SIG-M5 (cell line): ENCODE measurements at places on chromosomes 5 and 9.

DNA sequence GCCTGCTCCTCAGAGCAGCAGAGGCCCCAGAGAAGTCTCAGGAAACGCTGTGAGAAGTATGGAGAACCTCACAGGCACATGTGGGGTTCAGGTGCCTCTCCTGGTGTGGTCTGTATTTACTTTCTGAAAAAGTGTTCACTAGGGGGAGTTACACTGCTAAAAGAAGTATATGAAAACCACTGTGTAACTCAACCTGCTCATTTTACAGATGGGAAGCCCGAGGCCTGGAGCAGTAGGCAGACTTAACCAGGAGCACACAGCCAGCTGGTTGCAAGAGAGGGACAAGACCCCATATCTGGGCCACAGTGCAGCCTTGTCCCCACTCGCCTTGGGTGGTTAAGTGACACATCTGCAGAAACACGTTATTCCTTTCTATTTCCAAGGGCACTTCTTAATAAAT lies 112.8 kb upstream of the SAP30L start:
- no peak for DNase-seq

DNA sequence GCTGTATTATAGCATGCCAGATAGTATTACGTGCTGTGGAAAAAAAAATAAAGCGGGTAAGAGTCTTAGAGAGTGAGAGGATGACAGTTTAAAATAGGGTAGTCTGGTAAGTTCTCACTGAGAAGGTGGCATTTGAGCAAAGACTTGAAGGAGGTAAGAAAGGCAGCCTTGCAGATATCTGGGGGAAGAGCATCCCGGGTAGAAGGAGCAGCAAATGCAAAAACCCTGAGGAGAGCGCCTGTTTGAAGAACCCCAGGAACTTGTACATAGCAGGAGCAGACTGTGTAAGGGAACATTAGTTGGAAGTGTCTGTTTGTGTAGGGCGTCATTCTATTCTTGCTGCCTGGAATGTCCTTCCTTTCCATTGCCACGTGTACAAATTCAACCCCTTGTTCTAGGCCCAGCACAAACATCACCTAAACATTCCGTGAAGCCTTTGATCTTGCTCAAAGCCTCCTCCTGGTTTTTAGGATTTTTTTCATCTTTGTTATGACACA lies 2.6 kb downstream of the AP3S1 start:
- no peak for DNase-seq

GRCh38 chr9:112180387-112180881 lies 5.3 kb upstream of the SUSD1 start:
- no peak for DNase-seq

DNA sequence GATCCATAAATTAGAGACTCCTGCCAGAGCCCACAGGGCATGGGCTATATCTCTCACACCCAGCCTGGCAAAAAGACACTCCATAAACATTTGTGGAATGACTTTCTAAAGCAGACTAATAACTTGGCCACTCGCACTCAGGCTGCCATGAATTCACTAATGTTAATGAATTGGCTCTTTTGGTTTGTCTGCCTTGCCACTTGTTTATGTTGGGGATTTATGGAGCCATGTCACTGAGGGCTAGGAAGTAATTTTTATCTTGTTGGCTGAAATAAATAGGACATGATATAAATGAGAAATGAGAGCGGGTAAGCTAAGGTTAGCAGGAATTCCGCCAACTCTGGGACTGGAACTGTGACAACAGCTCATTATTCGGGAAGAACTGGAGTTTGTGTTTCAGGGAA lies 55.2 kb downstream of the DROSHA start:
- no peak for DNase-seq

DNA sequence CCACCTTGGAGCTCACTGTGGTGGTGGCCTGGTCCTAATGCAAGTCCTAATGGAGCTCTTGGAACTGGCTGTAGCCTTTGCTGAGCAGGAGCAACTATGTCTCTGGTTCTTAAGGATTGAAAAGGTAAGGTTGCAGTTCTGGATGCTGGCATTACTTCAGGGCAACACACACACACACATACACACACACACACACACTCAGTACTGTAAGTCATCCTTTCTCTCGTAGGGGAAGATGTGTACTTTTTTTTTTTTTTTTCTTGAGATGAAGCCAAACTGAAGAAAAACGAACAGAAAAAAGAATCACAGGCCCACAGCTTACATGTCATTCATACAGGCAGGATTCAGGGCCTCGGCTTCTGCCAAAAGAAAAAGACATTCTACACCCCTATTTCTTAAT lies 81.1 kb upstream of the RPS23 start:
- no peak for DNase-seq

DNA sequence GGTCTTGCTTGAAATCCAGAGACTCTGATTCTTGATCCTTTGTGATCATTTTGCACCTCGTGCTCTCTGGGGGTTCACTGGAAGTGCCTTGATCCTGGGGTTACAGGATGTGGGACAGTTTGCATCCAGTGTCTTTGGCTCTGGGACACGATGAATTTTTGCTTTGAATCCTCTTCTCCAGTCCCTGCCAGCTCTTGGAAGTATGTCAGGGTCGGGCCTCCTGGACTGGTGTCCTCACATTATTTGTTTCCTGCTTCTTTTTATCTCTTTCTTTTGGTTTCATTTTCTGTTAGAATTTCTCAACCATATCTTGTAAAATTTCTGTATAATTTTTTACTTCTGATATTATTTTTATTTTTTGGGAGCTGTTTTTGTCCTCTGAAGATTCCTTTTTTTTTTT lies 34.2 kb downstream of the SECISBP2 start:
- DNase-seq: no peak
